ENCODE measurements at places on chromosomes 7 and 10.

DNA sequence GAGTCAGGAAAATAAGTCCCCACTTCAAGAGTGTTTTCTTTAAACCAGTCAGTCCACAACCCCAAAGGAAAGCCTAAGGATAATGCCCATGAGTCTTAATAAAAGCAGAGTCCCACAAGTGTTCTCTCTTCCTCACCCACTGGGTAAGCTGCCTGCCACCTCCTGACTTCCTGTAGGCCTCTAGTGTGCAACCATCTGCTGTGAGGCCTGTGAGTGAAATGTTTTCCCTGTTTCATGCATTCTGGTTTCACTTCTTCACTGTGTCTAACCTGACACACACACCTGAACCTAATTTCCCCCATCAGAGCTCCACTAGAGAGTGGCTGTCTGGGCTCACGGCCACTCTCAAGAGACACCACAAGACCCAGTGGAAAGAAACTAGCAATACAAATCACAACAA is 38.9 kb upstream of the GDF10 start:
- DNase-seq, result no peak

- DNase-seq, result no peak
Observed at GRCh38 chr7:13801669-13802068, 187.8 kb downstream of the ETV1 start.

DNA sequence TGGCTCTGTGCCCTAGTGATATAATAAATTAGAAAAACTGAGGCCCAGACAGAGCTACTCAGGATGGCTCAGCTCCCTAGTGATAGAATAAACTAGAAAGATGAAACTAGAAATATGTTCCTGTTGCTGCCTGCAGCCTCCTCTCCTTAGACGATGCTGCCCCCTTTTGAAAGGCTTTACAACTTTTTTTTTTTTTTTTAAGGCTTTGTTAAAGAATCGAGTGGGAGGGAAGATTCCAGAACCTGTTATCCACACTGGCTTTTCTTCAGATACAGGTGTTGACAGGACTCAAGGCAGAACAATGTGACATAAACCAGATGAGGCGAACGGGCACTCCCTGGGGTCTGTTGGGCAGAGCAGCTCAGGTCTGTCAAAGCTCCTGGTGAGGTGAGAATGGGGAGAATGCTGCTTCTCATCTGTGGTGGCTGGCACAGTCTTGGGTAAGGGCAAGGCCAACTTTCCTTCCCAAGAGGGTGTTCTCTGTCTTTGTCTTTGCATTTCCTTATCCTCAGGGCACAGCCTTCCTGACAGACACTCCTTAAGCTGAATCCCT is 175.1 kb downstream of the COBL start:
- peak; percentile 43 for DNase-seq

DNA sequence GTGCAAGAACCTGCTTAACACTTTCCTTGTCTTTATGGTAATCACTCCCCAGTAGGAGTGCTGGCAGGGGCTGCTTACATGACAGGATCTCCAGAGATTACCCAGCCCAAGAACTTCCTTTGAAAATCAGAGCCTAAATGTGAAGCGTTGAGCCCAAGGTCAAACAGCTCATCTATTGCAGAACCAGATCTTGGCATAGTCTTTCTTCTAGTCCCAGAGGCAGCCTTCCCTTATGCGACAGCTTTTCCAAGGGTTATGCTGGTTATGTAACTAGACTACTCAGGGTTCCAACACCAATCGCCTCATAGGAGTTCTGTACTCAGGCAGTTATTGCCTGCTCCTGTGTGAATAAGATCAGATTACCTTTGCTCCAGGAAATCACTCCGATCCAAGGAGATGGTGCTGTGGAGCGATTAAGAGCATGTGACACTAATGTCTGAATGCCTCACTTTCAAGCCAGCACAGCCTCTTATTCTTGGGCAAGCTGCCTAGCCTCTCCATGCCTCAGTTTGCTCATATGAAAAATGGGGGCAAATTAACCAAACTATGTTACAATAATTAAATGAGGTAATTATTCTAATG is 8.4 kb upstream of the LGI1 start:
- no peak for DNase-seq

- no peak for DNase-seq
Observed at GRCh38 chr10:89076120-89076519, 85.5 kb downstream of the FAS start.

- peak; percentile 73 for DNase-seq
Observed at GRCh38 chr7:47574482-47575329, 7.2 kb downstream of the TNS3 start.
